Panc1 (cell line): ENCODE measurements at places on chromosomes 11 and 22. TPM values are rescaled to one million over a fixed set of nuclear protein-coding genes. Genes with fewer than 3 reads are reported as not detected.
A peak's percentile ranks its signal among the peaks of the same experiment; 100 is the strongest.

- no peaks in the 10 kb centered on the region for H3K27me3 ChIP-seq
- no peak overlapping the region for H3K27ac ChIP-seq
- H3K4me1 ChIP-seq, result no peaks in the 10 kb centered on the region
- no peak for DNase-seq
- no peak overlapping the region for H3K4me3 ChIP-seq
Measured at GRCh38 chr11:76700177-76701100, 29.9 kb upstream of the LRRC32 start.

GRCh38 chr11:76735841-76736240 is 47.3 kb upstream of the TSKU start:
- H3K4me3 ChIP-seq, result no peak overlapping the region
- DNase-seq, result no peak

DNA sequence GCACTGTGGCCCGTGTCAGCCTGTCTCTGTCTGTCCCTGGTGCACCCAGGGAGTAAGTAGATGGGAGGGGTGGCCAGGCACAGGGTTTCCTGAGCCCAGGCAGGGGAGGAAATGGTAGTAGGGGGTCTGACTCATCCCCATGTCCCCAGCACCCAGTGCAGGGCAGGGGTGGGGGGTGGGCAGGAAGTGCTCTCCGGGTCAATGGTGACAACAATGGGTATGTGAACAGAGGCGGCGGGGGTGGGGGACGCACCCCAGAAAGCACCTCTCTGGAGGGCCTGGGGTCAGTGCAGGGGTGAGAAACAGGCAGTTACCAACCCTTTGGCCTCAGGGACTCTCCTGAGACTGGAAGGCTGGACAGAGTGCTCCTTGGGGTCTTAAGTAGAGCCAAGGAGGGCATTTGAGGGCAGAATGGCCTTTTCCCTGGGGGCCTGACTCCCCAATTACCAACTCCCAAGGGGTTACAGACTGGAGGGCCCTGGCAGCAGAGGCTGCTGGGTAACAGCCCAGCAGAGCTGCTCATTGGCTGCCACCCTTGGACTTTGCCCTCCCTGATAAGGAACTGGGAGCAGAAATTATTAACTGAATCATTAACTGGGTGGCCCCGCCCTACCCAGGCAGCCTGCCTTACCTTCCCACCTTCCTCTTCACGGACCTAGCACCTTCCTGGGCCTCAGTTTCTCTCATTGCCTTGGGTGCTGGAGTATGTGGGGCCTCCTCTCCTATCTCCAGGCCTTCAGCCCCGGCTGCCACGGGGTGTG is 4.2 kb downstream of the MYRF start:
- DNase-seq, result no peak
- H3K4me1 ChIP-seq, result peaks cover 5% of the 10 kb centered on the region

- H3K4me3 ChIP-seq, result no peak overlapping the region
- no peak for DNase-seq
- H3K36me3 ChIP-seq, result no peaks in the 10 kb centered on the region
- peaks cover 24% of the 10 kb centered on the region for H3K4me1 ChIP-seq
Measured at GRCh38 chr11:34651551-34651950, 30.7 kb downstream of the EHF start.

Gene P2RY6
- total RNA-seq, result 0.59 TPM

- no peak overlapping the region for H3K4me3 ChIP-seq
- DNase-seq, result no peak
- peaks cover 4% of the 10 kb centered on the region; the same call in 1 of the 2 replicates for H3K4me1 ChIP-seq
Measured at GRCh38 chr11:44632466-44633123, 67.1 kb downstream of the CD82 start.

GRCh38 chr11:66567787-66568123 is 651 bp downstream of the CTSF start:
- peak overlapping the region; percentile 45 for H3K4me3 ChIP-seq
- H3K27ac ChIP-seq, result no peak overlapping the region
- DNase-seq, result no peak
- no peaks in the 10 kb centered on the region for H3K4me1 ChIP-seq
- H3K27me3 ChIP-seq, result no peaks in the 10 kb centered on the region

DNA sequence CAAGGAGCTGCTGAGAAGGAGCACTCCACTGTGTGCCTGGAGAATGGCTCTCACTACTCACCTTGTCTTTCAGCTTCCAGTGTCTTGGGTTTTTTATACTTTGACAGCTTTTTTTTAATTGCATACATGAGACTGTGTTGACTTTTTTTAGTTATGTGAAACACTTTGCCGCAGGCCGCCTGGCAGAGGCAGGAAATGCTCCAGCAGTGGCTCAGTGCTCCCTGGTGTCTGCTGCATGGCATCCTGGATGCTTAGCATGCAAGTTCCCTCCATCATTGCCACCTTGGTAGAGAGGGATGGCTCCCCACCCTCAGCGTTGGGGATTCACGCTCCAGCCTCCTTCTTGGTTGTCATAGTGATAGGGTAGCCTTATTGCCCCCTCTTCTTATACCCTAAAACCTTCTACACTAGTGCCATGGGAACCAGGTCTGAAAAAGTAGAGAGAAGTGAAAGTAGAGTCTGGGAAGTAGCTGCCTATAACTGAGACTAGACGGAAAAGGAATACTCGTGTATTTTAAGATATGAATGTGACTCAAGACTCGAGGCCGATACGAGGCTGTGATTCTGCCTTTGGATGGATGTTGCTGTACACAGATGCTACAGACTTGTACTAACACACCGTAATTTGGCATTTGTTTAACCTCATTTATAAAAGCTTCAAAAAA is 72.6 kb downstream of the NCAPD3 start:
- no peaks in the 10 kb centered on the region for H3K4me1 ChIP-seq
- DNase-seq, result no peak
- H3K4me3 ChIP-seq, result no peak overlapping the region
- peaks cover 5% of the 10 kb centered on the region for H3K36me3 ChIP-seq
- no peaks in the 10 kb centered on the region for H3K27me3 ChIP-seq

DNA sequence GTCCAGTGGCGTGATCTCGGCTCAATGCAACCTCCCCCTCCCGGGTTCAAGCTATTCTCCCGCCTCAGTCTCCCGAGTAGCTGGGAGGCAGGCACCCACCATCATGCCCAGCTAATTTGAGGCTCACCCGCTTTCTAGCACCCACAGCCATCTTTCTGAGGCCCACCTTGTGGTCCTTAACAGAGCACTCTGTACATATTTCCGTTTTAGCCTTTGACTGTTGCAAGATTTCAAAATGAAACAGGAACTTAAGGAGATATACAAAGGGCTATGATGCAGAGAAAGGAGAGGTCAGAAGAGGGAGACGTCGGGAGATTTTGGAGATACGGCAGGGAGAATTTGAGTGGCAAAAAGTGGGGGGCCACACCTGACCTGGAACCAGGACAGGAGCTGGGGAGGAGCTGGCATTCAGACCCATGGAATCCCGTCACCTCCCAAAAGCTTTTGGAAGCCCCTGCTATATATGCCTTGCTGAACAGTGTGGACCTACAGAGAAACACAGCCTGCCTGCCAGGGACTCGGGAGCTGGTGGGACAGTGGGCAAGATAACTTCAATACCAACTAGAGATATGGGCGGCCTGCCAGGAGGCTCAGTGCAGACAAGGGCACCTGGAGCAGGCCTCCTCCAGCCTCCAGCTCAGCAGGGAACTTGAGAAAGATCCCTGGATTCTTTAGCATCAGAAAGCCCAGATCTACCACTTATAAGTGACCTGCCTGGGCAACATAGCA is 8.0 kb upstream of the CLCF1 start:
- H3K27me3 ChIP-seq, result no peaks in the 10 kb centered on the region
- peaks cover 55% of the 10 kb centered on the region for H3K4me1 ChIP-seq
- DNase-seq, result no peak

Gene GAB4
- not detected for total RNA-seq

GRCh38 chr11:130402570-130402969 is 25.8 kb downstream of the ADAMTS8 start:
- H3K36me3 ChIP-seq, result no peaks in the 10 kb centered on the region
- no peak for DNase-seq
- H3K27me3 ChIP-seq, result 0 out of 2 replicates have a peak, but pooled peaks cover 5% of the 10 kb centered on the region
- peaks cover 2% of the 10 kb centered on the region; the same call in 1 of the 2 replicates for H3K4me1 ChIP-seq
- H3K27ac ChIP-seq, result no peak overlapping the region

GRCh38 chr11:59459916-59460315 is 3.2 kb downstream of the OR4D6 start:
- H3K27me3 ChIP-seq, result no peaks in the 10 kb centered on the region
- no peak overlapping the region for H3K27ac ChIP-seq
- no peak overlapping the region for H3K4me3 ChIP-seq

- no peaks in the 10 kb centered on the region for H3K36me3 ChIP-seq
- peaks cover 50% of the 10 kb centered on the region for H3K4me1 ChIP-seq
- H3K27ac ChIP-seq, result no peak overlapping the region
- no peaks in the 10 kb centered on the region for H3K27me3 ChIP-seq
- no peak overlapping the region for H3K4me3 ChIP-seq
- no peak for DNase-seq
Measured at GRCh38 chr11:64000026-64000739, 13.9 kb downstream of the OTUB1 start.

GRCh38 chr11:83520849-83521248 is 234.7 kb upstream of the CCDC90B start:
- H3K4me1 ChIP-seq, result no peaks in the 10 kb centered on the region
- H3K27ac ChIP-seq, result no peak overlapping the region
- no peaks in the 10 kb centered on the region for H3K36me3 ChIP-seq
- peaks cover 5% of the 10 kb centered on the region for H3K27me3 ChIP-seq
- no peak overlapping the region for H3K4me3 ChIP-seq

Gene SMC1B
- total RNA-seq, result 0.10 TPM

DNA sequence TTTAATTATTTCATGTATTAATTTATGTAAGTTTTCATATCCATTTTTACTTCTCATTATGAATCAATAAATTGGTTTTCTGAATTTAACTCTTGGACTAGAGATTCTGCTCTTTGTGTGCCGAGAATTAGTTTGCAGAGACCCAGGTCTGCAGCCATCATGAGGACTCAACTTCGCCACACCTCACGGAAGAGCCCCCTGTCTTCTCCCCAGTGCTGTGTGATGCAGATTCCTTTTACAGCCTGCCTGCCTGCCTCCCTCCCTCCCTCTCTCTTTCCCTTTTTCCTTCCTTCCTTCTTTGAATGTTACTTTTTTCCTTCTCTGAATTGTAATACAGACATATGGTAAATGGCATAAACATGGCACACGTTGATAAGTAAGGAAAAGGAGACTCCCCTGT is 947.7 kb downstream of the TBC1D22A start:
- H3K36me3 ChIP-seq, result no peaks in the 10 kb centered on the region
- H3K27ac ChIP-seq, result no peak overlapping the region
- H3K4me1 ChIP-seq, result no peaks in the 10 kb centered on the region
- no peak for DNase-seq
- no peak overlapping the region for H3K4me3 ChIP-seq
- no peaks in the 10 kb centered on the region for H3K27me3 ChIP-seq

Gene AIFM3
- total RNA-seq, result 2.7 TPM

DNA sequence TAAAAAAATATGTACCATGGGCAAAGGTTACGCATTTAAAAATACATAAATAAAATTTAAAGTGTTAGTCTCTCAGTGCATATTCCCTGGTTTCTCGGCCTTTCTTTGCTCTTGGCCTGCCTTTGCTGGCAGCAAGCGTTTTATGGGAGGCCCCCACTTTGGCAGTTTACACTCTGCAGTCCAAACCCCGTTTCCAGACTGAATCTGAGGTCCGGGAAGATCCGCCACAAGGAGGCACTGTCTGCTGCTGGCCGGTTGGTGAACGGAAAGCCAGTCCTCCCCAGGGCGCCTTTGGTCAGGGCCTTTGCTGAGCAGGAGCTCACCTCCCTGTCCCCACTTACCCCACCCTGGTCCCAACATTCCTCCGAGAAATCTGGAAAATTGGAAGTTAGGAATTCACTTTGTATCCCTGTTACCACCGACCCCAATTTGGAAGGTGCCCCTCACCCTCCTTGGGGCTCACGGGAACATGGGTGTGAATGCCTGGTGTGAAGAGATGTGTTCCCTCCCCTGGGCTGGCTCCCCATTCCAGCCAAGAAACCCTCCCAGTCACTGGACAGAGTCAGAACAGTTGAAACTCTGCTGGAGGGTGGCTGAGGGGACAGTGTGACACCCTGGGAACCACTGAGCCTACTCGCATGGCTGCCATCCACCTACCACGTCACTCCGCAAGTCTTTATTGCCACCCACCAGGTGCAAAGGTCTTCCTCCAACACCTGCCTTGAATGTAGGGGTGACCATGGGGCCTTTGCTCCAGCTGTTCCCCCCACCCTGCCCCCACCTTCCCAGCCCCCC is 9.4 kb upstream of the SF1 start:
- no peaks in the 10 kb centered on the region for H3K4me1 ChIP-seq
- no peaks in the 10 kb centered on the region for H3K36me3 ChIP-seq
- peak; percentile 27 for DNase-seq

DNA sequence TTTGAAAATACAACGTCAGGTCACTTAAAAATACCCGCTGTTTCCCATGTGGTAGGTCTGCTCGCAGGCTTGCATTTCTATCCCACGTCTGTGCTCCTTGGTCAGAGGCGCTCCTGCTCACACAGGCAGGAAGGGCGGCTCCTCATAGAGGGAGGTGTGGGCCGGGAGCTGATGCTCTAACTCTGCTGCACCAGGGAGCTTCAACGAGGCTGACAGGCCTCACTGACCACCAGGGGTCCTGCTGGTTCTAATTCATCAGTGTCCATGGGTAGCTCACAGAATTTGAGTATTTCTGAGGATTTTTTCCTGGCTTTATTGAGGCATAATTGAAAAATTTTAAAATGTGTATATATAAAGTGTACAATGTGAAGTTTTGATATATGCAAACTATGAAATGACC is 68.5 kb downstream of the PIWIL3 start:
- H3K36me3 ChIP-seq, result no peaks in the 10 kb centered on the region
- H3K4me1 ChIP-seq, result no peaks in the 10 kb centered on the region
- H3K27me3 ChIP-seq, result no peaks in the 10 kb centered on the region; the same call in 1 of the 2 replicates
- H3K4me3 ChIP-seq, result no peak overlapping the region
- H3K27ac ChIP-seq, result no peak overlapping the region
- DNase-seq, result no peak

Gene MYOD1
- total RNA-seq, result not detected
